ENCODE measurements at places on chromosomes 13 and 19.

- DNase-seq, result no peak
Measured at GRCh38 chr13:79999601-80000000, 341.3 kb downstream of the SPRY2 start.

DNA sequence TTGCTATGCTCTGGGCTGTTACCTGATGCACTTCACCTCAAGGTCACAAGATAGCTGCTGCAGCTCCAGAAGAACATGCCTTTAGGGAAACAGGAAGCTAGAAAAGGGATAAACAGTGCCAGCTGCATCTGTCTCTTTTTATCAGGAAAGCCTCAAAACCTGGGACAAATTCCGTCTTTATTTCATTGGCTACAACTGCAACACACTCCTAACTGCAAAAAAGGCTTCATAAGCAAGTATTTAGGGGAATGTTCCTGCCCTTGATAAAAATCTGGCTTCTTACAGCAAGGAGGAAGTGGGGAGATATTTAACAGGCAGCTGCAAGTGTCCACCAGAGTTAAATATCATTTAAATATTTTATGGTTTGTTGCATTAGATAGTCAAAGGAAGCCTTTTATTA, 34.2 kb upstream of the SERTM1 start:
- DNase-seq, result no peak

DNA sequence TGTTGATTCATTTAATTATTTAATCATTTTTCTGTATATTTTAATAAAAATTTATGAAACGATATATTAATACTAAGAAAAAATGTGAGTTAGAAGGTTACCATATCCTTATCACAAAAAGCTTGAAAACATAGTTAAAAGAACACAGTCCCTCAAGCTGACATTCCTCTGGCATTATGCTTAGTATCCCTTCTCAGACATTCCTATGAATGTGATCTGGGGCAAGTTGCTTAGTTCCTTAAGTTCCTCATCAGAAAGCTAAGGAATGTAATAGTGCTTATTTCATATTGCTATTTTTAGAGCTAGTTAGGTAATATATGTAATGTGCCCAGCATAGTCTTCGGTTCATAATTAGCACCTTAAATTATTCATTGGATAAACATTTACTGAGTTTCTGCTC, 122.8 kb downstream of the MTUS2 start:
- no peak for DNase-seq

GRCh38 chr19:1851654-1852580, 3.6 kb upstream of the REXO1 start:
- DNase-seq, result no peak

- DNase-seq, result no peak
Measured at GRCh38 chr19:15320116-15320515, 12.2 kb downstream of the BRD4 start.

- DNase-seq, result no peak
Measured at GRCh38 chr13:99926014-99926731, 45.4 kb downstream of the ZIC5 start.

DNA sequence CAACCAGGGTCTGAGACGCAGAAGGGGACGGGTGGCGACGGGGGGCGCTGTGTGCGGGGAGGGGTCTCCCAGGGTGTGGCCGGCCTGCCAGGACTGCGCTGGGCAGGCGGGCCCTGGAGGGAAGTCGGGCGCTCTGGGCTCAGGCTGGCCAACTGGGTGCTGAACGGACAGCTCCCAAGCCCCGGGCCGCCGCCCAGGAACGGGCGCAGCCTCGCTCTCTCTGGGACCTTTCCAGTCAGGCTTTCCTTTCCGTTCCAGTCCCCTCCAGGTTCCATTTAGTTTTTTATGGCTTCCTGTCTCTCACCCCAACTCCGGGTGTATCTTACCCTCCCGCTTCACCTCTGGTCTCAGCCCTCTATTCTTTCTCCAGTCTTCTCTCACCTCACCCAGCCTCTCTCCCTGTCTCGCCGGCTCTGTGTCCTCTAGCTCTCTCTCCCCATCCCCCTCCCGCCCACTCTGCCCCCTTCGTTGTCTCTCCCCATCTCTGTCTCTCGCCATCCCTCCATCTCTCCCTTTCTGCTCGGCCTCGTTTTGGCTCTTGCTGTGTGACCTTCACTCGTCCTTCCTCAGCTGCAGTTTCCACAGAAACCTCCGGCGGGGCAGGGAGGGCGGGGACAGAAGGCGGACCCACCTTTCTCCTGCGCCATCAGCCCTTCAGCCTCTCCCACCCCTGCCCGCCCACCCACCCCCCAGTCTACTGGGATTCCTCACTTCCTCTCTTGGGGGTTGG, 3.3 kb upstream of the ATP1A3 start:
- peak; percentile 45 for DNase-seq

DNA sequence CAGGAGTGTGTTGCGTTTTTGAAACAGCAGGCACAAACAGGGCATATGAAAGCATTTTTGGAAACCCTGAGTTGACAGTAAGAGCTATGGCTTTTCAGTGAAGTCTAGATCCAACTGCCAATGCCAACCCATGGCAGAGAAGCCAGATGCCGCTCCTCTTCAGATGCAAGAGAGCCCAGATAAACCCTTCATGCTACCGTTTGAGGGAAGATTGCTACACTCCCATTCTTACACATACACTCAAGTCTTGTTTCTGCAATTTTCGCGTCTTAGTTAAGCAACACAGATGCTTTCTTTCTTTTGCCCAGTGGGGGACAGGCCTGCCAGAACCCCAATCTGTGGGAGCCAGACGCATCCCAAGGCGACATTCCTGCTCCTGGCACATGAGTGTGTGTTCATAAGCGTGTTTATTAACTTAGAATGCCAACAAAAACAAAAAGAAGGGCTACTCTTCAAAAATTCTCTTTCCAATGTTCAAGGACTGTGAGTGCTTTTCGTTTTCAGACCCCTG, 10.4 kb downstream of the BORCS8 start:
- no peak for DNase-seq

DNA sequence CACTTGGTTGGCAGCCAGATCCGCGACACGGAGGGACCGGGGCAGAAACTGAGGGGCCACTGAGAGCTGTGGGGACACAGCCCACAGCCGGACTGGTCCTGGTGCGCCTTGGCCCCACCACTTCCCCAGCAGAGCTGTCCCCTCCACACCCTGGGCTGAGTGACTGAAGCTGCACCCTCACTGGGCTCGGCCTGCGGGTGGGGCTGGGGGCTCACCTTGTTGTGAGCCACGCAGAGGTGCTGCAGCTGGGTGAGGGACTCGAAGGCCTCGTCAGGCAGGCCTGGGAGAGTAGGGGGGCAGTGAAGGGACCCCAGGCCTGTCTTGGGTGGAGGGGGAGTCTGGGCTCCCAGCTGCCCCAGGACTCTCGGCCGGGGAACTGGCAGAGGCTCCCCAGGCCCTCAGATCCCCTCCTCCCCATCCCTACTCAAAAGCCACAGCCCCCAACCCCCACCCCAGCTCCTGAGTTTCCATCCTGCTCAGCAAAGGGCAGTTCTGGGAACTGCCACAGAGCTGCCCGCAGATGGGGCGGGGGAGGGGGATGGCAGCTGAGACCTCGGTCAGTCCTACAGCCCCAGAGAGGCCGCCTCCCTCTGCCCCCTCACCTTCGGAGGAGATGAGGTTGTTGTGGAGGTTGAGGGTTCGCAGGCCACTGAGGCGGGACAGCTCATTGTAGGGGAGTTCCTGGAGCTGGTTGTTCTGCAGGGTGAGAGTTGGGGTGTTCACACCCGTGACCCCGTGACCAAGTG, 2.3 kb downstream of the PODNL1 start:
- no peak for DNase-seq

- DNase-seq, result no peak
Measured at GRCh38 chr19:7618348-7618747, 11.0 kb downstream of the XAB2 start.

- no peak for DNase-seq
Measured at GRCh38 chr13:73714522-73714921, 419.7 kb downstream of the KLF12 start.

DNA sequence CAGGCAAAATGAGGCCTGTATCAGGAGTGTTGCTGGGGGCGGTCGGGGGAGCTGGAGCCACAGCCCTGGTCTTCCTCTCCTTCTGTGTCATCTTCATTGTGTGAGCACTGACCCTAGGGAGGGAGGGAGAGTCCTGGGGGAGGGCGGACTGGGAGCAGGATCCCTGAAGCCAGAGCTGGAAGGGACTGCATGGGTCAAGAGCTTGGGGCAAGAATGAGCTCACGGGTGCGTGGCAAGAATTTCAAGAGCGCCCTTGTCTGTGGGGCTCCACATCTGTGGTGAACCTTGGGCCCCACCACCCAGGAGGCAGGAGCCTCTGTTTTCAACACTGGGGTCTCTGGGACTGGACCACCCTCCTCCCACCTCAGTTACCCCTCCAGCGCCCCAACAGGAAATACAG, 4.7 kb downstream of the SIGLEC7 start:
- no peak for DNase-seq

DNA sequence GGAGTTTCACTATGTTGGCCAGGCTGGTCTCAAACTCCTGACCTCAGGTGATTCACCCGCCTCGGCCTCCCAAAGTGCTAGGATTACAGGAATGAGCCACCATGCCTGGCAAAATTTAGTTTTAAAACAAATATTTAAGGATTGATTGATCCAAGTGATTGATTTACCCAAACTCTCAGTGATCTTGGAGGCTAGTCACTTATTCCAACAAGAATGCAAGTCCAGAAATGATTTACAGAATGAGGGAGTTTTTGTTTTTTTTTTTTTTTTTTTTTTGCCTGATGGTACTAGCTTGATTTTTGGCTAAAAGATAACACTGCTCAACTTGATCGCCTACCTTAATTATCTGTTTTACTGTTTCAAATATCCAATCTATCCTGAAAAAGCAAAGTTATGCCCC, 5.7 kb upstream of the TEX26 start:
- no peak for DNase-seq

DNA sequence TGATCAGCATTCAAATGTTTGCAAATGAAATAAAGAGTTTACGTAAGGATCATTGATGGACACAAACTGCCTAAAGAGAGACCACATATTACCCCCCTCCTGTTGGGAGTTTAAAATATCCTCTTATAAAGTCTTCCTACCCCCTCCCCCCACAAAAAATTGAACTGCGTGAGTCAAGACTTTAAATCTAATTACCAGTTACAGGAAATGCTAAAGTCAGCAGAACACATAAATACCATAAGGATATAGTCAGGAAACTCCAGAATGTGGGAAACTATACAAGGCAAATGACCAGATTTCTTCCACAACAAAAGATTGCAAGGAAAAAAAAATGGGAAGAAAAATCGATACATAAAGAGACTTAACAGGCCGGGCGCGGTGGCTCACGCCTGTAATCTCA, 44.4 kb upstream of the FARP1 start:
- no peak for DNase-seq

GRCh38 chr13:42971691-42972347, 20.2 kb downstream of the EPSTI1 start:
- DNase-seq, result no peak

DNA sequence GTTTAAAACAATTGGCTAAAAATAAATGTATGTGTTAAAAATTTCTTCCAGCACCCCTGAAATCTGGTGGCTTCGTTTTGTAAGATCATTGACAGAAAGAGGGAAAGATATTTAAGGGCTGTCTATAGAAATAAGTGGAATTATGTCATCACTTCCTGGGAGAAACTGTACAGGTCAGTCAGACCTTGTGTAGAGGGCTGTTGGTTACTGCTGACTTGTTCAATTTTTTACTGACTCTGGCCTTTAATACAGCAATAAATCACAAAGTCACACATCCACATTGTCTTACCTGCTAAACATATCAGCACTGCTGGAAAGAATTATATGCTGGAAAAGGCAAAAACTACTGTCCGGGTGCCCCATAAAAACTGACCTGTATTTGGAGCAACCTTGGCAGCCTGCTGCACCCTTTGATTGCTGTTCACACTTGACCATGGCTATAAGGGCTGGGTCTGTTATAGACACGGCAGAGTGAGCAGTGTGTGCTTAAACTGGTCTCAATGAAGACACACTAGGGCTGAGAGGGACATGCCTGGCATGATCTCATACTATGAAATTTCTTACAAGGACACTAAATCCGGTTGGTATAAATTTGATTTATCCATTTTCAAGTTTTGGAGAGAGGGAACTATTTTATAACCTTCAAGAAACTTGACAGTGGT, 162.1 kb downstream of the NHLRC3 start:
- DNase-seq, result no peak

- no peak for DNase-seq
Measured at GRCh38 chr13:31781064-31781463, 41.7 kb downstream of the RXFP2 start.

- DNase-seq, result peak; percentile 57
Measured at GRCh38 chr19:703651-704446, 4.9 kb upstream of the PALM start.

DNA sequence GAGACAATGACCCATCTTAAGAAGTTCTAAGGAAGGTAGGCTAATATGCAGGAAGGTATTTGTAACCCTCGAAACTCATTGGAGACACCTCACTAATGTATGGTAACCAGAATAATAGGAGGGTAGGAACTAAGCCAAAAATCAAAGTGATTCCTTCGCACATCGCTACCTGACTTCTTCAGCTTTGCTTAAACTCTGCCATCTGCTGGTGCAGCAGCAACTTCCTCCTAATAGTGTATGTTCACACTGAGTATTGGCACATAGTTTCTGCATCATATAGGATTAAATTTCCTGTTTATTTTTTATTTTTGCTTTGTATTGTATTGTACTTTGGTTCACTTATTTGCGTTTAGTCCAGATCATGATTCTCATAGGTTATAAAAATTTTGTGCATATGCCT, 676.2 kb downstream of the GPC5 start:
- no peak for DNase-seq

DNA sequence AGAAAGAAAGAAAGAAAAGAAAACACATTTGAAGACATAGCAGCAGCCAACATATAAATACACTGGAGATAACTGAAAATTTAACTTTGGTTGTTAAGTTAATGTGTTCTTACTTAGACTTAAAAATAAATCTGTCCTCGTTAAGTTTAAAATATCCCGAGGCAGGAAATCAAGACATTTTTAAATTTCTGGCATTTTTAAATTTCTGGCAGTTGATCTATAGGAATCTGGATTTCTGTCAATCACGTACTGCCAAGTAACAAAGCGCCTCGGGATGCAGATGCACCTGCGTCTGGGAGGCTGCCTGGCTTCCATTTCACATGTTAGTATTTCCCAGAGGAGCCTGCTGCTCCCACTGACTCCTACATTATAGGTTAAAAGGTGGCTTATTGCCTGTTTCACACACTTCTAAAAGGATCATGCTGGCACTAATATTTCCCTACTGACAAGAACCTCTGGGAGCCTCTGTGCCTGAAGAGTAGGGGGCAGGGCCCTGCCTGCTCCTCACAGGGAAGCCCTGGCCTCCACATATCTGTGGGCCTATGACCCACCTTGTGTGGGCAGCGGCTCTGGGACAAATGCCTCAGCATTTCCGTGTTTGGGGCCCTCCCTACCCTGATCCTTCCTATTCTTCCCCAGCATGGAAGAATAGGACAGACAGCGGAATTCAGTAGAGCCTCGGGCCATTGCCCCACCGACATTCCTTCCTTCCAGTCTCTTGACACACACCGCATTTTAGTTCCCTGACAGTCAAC, 62.8 kb upstream of the ATP12A start:
- no peak for DNase-seq

- DNase-seq, result no peak
Measured at GRCh38 chr13:45705918-45706317, 3.8 kb downstream of the CBY2 start.

DNA sequence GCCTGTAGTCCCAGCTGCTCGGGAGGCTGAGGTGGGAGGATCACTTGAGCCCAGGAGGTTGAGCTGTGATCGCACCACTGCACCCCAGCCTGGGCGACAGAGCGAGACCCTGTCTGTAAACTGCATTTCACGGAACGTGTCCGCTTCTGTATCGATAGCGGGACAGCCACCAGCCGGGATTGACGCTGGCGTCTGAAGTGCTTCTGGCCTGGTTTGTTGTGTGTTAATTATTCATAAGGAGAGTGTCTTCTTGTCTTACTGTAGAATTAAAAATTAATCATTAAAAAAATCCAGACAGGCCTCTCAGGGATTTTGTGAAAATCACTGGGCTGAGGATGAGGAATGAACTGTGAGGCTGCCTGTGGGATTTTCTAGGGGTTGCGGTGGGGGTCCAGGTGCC, 16.2 kb upstream of the MISP start:
- no peak for DNase-seq
